ENCODE measurements at places on chromosomes 7 and 10.

DNA sequence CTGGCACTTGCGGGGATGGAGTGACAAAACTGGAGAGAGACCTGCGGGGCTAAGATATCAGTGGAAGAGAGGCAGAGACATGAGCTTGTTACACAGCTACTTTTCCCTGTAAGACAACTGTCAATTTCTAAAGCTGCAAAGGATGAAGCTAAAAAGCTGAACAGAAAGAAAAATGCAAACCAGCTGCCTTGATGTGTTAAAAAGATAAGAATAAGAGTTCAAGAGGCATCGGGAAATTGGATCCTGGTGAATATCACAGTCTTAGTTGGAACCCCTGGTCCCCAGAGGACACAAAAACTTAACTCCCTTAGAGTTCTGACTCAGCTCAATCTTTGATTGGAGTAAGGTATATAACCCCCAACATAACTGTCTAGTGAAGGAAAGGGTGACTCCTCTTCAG, 38.8 kb downstream of the VPS41 start:
- DNase-seq = no peak

- no peak for DNase-seq
Observed at GRCh38 chr7:43884209-43884608, 14.9 kb upstream of the MRPS24 start.

DNA sequence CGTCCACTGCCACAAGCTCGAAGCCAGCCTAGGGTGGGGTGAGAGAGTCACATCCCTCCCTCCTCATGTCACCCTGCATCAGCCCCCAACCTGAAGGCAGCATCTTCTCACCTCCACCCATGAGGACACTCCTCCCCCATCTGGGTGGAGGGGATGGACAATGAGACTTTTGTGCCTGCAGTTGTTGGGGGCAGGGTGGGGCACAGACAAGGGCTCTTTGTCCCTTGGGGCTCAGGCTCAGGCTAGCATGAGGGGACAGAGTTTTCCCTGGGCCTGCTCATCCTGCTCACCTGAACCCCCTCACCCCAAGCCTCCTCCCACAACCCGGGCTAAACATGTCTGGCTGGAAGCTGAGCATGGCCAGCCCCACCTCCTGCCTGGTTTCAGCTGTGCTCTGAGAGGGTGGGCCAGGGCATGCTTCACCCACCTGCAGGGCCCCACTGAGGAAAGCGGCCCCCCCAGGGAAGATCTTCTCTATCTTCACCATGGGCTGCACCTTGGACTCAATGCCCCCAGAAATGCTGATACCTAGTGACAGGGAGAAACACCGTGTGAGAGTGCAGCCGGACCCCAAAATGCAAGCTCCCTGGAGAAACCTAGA, 9.3 kb downstream of the LZTS2 start:
- DNase-seq = no peak

DNA sequence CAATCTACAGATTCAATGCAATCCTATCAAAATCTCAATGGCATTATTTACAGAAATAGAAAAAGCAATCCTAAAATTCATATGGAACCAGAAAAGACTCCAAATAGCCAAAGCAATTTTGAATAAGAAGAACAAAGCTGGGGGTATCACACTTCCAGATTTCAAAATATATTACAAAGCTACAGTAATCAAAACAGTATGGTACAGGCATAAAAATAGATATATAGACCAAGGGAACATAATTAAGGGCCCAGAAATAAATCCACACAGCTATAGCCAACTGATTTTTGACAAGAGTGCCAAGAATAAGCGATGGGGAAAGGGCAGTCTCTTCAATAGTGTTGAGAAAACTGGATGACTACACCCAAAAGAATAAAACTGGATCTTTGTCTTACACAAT, 251.9 kb upstream of the FOXK1 start:
- no peak for DNase-seq
